Naive B cell (primary cell): ENCODE measurements at places on chromosomes 7 and 10.

DNA sequence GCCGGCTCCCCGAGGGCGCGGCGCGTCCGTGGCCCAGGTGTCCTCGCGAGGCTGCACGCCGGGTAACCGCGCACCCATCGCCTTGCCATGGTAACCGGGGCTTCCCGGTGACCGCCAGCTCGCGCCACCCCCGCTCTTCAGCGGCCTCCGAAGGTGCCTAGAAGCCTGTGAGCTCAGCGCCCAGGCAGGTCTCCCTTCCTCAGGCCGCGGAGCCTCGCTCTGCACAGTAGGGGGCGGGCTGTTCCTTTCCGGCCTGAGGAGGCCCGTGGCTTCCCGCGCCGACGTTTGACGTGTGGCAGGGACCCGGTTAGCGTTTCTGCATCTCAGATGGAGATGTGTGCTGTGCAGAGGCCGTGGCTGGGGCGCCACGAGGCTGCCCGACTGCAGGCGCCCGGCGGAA lies 117.1 kb downstream of the DYNC2I1 start:
- peak; percentile 3 for DNase-seq

- DNase-seq, result no peak
These were observed 38.5 kb downstream of the VIPR2 start for GRCh38 chr7:159105832-159106811.

DNA sequence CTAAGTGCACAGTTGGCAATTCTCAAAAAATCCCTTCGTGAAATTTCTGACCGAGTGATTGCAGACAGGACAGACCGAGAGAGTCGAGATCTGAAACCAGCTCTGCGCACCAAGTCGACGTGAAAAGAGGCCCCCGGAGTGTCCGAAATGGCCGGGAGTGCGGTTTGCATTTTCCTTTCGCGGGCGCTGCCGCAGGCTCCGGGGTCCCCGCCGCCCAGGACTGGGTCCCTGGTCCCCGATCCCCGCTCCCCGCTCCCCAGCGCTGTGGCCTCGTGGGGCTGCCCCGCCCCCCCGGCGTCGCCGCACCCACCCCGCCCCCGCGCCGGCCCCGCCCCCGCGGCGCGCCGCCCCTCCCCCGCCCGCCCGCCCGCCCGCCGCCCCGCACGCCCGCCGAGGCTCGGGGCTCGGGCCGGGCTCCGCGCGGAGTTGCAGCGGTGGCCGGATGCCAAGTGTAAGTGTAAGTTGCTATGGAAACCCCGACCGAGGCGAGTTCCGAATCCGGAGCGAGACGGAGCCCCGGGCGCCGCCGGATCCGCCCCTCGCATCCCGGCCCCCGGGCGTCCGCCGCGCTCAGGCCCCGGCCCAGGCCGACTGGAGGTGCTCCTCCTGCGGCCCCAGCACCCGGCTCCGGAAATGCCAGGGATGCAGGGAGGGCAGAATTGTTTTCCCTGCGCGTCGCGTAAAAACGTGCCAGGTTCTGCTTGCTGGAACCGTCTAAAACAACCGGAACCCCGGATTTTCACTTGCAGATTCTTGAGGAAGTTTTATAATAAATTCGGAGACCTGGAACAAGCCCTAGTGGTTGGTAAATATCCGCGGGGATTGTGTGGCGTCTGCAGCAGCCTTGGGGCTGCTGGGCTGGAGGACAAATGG lies 4.6 kb downstream of the BMI1 start:
- peak; percentile 77 for DNase-seq

- no peak for DNase-seq
These were observed 115.8 kb downstream of the TMEM130 start for GRCh38 chr7:98753989-98754479.

DNA sequence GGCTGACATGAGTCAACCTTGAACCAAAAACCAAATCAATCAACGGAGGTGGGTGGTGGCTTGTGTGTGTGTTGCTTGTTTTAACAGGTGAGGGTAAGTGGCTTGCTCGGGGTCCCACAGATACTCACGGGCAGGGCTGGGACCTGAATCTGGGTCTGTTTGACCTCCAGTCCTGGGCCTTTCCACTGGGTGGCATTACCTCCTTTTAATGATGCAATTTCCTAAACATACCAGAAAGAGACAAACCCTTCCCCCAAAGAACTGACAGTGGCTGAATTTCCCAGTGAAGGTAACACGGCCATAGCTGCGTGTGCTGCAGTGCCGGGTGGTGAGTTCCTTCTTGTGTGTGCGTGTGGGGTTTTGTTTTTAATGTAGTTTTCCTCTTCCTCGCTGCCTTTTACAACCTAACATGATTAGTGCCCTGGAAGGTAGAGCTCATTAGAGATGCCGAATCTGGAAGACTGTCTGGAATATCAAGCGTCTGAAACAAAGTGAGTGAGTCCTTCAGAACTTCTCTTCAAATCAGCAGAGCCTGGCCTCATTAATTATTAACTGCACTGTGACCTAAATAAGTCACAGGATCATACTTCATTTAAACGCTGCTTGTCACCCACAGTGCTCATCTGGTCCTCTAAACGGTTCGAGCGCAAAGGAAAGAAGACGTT lies 166.1 kb upstream of the TCERG1L start:
- DNase-seq, result no peak

DNA sequence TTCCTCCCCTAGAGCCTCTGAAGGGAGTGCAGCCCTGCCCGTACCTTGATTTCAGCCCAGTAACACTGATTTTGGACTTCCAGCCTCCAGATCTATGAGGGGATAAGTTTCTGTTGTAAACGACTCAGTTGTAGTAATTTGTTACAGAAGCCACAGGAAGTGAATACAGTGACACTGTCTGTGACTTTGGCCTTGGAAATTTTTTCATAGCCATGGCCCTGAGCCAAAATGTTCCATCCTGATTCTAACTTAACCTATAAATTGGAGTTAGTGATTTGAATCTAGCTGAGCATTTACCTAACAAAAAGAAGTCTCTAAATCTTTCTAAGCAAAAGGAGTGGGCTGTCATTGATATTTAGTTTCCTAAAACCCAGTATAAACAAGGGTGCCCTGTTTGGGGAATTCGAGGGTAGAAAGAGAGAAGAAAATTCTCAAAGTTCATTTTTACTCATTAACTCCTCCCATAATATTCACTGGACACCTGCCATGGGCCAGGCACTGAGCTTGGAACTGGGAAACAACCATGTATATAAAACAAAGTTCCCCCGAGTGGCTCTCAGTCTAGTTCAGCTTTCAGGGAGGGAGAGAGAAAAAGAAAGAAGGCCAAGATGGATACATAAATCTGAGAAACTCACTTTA lies 162.3 kb downstream of the SKIDA1 start:
- no peak for DNase-seq

GRCh38 chr10:38047666-38048065 lies 37.2 kb downstream of the ZNF33A start:
- no peak for DNase-seq

DNA sequence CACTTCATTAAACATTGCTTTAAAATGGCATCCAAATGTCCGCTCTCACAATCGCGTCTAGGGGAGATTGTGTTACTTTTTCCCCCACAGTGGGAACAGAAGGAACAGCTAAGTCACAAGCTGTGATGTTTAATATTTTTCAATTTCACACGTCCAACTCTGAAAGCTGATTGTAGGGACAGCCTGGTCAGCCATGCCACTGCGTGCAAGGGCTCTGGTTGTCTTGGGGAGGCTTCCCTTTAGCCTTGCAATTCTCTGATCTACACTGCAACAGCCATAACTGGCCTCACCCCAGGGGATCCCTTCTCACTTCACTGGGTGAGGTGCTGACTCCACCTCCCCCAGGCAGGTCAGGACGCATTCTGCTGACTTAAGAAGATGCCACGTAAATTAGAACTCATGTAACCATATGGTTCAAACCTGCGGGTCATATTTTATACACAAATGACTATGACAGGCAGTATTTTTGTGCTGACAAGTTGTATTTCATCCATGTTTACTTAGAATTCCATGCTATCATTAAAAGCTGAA lies 425.2 kb upstream of the NFE2L3 start:
- no peak for DNase-seq

DNA sequence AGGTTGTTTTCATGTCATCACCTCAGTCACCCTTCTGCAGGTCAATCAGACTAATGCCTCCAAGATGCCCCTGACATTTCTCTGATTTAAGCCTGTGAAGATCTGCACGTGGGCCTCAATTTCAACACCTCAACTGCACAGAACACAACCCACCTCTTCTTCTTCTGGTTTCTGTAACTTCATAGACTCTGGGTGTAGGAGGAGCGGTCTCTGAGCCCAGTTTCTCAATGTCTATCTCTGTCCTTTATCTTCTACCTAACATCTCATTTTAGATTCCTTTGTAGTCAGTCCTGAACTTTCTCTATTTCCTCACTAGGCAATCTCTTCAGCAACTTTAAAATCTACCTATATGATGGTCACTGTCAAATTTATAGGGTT lies 85.6 kb downstream of the PRKCQ start:
- no peak for DNase-seq

DNA sequence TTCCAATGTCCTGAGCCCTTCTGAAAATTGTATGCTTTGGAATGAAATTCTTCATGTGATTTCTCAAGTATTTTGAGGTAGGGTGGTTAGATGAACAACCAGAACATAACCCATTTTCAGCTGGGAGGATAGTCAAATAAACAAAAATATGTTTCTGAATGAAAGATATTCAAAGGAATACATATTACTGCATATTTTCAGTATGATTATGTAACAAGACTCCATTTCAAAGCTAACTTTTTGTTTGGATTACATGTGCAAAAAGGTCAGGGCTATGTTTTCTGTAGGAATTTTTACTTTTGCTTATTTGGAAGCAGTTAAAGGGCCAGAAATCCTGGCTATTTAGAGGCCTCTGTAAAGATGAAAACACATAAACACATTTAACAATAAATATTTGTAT lies 27.7 kb downstream of the CDK6 start:
- DNase-seq, result no peak

DNA sequence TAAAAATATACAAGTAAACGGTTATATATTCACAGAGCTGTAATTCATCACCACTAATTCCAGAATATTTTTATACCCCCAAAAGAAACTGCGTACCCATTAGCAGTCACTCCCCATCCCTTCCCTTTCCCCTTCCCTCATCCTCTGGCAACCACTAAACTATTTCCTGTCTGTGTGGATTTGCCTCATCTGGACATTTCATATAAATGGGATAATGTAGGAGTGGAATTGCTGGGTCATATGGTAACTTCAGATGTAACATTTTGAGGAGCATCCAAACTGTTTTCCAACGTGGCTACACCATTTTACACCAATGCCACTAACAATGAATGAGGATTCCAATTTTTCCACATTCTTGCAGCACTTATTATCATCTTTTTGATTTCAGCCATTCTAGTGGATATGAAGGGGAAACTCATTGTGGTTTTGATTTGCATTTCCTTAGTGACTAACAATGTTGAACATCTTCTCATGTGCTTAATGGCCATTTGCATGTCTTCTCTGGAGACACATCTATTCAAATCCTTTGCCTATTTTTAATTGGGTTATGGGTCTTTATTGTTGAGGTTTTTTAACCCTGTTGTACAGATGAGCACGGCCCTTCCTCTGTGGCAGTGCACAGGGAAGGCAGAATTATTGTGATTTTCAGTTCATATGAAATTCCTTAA lies 79.2 kb downstream of the RBM20 start:
- DNase-seq, result peak; percentile 54

- peak; percentile 31 for DNase-seq
These were observed 13.6 kb upstream of the BPGM start for GRCh38 chr7:134632937-134633540.

DNA sequence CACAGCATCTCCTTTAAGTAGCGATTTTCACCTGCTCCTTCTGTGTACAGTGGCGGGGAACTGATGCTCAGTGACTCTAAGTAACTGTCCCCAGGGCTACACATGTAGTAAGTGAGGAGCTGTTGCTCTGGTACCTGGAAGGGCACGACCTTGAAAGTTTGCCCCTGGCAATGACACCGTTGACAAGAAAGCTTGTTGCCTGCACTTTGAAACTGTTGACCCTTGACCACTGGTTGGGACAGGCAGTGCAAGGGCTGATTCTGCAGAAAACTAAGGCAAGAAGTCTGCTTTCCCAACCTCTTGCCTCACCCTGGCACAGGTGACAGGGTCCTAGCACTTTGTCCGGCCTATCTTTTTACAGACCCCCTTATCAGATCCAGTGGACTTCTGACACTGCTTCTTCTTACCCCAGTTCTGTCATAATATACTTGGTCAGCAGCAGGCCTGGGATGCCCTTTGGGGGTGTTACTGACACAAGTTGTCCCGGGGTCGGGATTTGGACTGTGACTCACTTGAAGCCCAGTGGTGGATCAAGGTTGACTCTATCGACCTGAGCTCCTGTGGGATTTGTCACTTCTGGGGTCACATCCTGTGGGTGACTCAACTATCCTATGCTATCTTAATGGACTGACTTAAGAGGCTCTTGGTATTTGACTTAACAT lies 5.8 kb downstream of the ACSL5 start:
- no peak for DNase-seq

GRCh38 chr7:16587790-16588189 lies 57.8 kb downstream of the ANKMY2 start:
- no peak for DNase-seq

- DNase-seq, result no peak
These were observed 16.0 kb upstream of the PRSS1 start for GRCh38 chr7:142733271-142733670.

DNA sequence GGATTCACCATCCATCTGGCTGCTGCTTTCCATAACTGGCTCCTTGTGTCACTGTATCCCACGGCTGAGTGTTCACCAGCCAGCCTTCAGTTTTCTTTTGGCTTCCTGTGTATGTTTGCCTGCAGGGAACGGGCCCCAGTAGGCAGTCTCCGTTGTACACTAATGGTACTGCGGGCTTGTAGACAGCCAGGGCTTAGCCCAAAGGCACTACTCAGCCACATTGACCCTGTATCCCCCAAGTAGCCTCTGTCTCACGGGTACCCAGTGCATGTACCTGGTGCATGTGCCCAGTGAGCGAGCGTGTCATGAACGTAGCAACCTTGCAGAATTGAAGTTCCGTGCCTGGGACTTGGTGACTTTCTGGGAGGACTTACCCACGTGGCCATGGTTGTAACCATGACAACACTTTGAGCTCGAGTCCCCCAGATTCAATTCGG lies 6.1 kb downstream of the PFKFB3 start:
- no peak for DNase-seq

DNA sequence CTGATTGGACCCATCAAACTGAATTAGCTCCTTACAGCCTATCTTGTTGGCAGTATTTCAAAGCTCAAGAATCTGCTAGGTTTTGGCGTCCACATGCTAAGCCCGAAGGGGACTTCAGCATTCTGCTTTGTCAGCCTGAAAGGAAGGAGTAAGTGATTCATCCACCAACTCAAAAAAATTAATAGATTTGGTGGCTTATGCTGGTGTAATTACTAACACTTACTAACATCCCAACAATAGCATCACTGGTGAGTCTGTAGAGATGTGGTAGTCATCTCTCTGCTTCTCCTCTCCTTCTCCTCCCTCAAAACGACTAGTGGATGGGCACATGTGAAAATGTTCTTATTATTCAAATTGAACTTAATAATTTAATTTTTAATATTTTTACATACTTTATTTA lies 53.8 kb upstream of the EGR2 start:
- DNase-seq, result no peak

- no peak for DNase-seq
These were observed 133.9 kb downstream of the DKK1 start for GRCh38 chr10:52447931-52448353.

- DNase-seq, result no peak
These were observed 294.8 kb downstream of the GRID1 start for GRCh38 chr10:86071758-86072157.
